BJ (cell line): ENCODE measurements at places on chromosomes 11 and 22.

GRCh38 chr11:123510579-123510905 is 80.5 kb downstream of the GRAMD1B start:
- no peak for DNase-seq

- no peak for DNase-seq
Observed at GRCh38 chr11:64834723-64835615, 9.5 kb downstream of the CDC42BPG start.

- no peak for DNase-seq
Observed at GRCh38 chr22:35746946-35747703, 29.5 kb downstream of the APOL5 start.

- DNase-seq = no peak
Observed at GRCh38 chr11:68541116-68541515, 80.6 kb downstream of the PPP6R3 start.

- DNase-seq = no peak
Observed at GRCh38 chr11:116427903-116428637, 344.7 kb downstream of the BUD13 start.

DNA sequence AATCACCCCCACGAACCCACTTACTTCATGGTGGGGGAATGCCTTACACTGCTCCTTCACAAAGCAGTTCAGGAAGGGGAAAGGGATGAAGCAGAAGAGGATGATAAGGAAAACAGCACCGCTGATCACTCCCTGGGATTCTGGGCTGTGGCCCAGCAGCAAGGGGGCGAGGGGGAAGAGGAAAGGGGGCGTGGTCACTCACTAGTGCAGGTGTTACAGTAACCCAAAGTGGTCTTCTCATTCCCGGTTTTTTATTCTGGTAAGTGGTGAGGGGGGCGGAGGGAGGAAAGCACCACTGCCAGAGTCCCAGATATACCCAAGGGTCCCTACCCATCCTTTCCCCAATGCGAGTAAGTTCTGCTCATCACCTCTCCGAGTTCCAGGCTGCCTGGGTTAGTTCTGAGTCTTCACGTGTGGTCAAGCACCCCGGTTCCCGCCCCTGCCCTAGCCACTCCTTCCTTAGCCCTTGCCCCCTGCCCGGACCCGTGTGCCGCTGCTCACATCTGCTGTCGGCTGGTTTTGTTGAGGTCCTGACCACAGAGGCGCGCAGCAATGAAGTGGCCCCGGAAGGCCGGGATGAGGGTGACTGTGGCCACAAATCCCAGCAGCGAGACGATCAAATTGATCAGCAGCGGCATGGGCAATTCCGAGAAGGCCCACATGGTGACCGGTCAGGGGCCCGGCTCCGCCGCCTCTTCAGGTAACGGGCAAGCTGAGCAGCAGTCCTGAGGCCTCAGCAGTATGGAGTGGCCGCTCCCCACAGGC is 477 bp downstream of the DPAGT1 start:
- DNase-seq = no peak

DNA sequence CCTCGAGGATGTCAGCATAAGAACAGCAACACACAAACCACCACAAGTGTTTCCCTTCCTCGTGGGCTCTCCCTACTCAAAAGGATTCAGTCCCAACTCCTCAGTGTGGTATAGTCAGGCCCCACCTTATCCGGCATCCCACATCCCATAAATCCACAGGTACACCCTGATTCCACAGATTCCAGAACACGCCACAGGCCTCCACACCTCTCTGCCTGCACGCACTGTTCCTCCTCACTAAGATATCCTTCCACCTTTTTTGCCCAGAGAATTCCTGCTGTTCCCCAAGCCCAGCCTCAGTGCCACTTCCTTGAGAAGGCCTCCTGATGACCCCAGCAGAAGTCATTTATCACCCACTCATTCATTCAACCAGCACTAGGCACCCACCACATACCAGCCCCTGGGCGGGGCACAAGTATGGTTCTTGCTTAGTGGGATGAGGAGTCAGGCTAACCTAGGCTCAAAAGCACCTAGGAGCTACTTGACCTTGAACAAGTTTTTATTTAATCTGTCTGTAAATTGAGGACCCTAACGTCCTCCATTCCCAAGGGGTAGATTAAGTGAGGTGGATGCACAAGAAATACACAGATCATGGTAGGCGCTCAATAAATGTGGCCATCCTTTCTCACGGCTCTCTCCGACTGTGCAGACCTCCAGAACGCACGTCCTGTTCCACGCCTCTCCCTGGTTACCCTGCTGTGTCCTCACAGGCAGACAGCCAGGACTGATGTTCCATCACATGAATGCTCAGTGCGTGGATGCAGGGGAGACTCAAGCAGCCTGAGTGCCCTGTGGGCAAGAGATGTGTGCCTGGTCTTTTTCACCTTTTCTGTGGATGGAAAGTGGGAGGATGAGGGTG is 2.1 kb upstream of the KCNJ4 start:
- no peak for DNase-seq

DNA sequence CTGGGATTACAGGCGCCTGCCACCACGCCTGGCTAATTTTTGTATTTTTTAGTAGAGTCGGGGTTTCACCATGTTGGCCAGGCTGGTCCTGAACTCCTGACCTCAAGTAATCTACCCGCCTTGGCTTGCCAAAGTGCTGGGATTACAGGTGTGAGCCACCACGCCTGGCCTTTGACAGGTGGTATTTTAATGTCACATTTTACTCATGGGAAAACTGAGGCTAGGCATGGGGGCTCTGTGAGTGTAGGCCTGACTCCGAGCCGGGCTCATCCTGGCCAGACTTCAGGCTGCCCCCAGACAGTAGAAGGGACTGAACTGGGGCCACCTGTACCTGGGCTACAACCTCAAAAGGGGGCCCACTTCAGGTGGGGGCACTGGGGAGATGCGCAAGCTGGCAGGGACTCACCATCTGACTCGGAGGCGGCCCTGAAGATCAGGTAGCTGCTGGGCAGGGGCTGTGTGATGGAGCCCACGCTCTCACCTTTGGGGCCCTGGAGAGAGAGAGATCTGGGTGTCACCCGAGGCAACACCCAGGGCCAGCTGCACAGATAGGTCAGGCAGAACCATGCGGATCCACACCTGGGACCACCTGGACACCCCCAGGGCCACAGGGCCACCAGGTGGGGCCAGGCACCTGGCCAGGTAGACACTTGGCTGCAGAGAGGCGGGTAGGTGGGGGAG is 45.8 kb downstream of the OSBPL5 start:
- no peak for DNase-seq

GRCh38 chr11:62516736-62517371 is 29.8 kb downstream of the AHNAK start:
- DNase-seq = no peak

DNA sequence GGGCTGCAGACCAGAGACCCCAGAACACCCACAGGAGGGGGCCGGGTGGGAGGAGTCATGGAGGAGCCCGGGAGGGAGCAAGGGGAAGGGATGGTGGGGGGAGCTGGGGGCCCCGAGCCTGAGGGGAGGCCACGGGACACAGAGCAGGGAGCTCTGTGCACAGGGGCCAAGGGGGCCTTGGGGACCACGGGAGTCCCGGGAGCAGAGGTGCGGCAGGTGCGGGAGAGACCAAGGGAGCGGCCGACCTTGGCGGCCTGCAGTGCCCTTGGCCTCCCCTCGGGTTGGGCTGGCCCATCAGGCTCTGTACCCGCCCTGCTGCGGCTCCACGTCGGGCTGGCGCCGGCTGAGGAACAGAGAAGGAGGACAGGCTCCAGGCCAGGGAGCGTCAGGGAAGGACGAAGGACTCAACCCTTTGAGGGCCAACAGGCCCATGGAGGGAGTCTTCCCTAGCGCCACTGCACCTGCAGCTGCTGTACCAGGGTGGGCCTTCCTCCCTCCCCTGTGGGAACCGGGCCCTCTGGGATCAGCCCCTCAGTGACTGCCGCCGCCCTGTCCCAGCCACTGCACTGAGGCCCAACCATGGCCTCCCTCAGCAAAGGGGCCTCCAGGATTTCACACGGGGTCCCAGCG is 17.8 kb upstream of the BRSK2 start:
- DNase-seq = no peak

- DNase-seq = no peak
Observed at GRCh38 chr11:85896876-85897275, 41.7 kb downstream of the CCDC83 start.

DNA sequence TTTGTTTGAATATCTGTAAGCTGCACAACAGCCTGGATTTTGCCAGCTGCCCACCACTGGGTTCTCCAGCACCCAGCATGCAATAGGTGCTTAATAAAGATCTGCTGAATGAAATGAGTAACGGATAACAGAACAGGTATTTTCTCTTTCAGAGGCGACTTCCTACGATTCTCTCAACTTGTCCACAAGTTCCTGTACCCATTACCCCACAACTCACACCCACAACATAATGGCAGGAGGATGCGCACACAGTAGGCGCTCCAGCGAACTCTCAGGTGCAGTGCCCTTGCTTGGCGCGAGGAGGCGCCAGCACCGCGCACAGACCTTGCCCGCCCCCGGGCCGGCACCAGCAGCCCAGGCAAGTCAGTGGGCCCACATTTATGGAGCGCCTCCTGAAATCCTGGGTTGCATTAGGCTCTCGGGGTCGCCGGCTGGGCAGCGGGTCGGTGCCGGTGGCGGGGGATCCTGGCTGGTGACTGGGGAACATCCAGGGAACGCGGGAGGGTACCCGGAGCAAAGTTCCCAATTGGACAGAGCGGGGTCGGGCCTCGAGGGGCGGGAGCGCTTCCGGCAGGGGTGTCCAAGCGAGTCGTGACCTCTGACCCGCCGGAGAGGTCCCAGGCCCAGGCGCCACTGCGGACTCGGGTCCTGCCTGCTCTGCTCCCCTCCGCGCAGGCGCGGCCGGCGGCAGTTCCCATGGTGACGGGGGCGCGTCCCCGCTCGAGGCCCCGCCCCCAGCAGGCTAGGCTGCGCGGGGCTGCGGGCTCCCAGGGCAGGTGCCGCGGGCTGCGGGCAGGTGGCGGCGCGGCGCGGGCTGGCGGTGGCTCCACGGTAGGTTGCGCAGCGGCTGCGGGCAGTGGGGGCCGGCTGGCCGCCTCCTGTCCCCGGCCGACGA is at the start of gene KIAA1671:
KIAA1671 (plus strand) TSS at position 775 of the 895 bp plus-strand sequence. CDS start 75,284 bp downstream, outside the sequence.
- DNase-seq = no peak

DNA sequence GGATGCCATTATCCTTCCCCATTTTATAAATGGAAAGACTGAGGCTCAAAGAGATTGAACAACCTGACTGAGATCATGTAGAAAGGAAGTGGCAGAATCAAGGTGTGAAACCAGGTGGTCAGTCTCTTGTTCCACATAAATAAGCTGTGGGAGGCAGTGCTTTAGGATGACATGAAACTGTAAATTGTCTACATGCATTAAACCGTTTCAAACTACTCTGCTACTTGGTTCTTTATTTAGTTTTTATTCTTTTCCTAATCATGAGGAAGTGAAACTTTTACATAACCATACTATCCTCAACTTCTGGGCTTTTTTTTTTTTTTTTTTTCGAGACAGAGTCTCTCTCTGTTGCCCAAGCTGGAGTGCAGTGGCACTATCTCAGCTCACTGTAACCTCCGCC is 34.9 kb downstream of the CADM1 start:
- DNase-seq = no peak

DNA sequence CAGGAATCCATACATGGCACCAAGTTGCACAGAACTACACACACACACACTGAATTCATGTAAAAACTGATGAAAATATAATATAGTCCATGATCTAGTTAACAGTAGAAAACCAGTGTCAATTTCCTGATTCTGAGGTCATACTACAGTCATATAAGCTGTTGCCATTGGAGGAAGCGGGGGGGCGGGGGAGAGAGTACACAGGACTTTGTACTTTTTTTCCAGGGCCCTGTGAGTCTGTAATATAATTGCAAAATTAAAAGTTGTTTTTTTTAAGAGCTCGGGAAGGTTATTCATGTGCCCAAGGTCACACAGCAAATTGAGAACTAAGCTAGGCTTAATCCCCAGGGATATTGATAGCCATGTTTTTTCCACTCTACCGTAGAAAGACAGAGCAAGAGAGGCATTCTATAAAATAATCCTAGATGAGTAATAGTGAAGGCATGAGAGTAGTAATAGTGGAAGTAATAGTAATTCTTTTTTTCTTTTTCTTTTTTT is 312.3 kb downstream of the MN1 start:
- no peak for DNase-seq

DNA sequence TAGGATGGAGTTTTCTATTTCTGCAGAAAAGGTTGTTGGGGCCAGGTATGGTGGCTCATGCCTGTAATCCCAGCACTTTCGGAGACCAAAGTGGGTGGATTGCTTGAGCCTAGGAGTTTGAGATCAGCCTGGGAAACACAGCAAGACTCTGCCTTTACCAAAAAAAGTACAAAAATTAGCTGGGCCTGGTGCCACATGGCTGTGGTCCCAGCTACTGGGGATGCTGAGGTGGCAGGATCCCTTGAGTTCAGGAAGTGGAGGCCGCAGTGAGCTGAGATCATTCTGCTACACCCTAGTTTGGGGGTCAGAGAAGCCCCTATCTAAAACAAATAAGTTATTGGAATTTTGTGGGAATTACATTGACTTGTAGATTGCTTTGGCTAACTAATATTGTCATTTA is 71.7 kb downstream of the FDX1 start:
- no peak for DNase-seq

DNA sequence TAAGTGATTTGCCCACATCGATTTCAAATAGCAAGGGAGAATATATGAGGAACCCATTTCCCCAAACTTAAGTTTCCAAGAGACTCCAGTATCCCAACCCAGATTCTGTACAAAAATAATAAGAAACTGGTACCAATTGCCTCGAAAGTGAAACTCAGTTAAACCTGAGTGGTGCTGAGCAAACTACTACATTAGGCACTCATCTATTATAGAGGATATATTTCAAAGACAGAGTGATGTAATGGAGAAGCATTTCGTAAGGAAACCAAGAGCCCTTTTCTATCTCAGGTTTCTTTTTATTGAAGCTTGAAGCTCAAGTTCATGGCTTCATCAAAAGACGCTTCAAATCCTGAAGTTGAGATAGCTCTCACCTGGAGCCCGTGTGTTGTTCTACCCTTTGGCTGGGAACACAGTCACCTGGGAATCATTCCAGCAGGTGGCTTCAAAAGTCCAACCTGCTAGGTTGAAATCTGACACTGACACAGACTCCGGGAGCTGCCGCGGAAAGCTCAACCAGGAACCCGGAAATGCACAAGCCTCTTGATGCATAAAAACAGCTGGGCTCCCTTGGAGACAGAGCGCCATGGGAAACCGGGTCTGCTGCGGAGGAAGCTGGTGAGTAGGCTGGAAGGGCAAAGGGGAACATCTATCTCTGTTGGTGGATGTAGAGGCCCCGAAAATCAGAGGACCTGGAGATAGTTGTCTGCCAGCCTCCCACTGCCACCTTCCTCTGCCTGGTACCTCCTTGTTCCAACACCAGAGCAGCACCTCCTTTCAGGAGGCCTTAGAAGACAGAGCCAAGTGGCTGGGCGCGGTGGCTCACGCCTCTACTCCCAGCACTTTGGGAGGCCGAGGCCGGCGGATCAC is at the start of gene C11orf52:
C11orf52 (plus strand) TSS at position 524 of the 867 bp plus-strand sequence; CDS start at position 584, 60 bp downstream.
- DNase-seq = no peak

DNA sequence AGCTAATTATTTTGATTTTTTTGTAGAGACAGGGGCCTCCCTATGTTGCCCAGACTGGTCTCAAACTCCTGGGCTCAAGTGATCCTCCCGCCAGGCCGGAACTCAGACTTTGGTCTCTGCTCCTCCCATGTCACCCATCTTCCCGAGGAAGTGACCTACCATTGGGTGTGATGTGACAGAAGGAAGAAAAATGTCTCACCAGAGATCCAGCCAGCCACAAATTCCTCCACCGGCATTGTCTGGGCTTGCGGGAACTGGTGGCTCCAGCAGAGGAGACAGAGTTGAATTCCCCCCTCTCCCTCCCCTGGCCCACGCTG is 772 bp downstream of the SLC25A45 start:
- no peak for DNase-seq
